Vein endothelial cell (primary cell): ENCODE measurements at places on chromosomes 5 and 9. TPM values are rescaled to one million over a fixed set of nuclear protein-coding genes. Genes with fewer than 3 reads are reported as not detected.

CCDC192 gene
- not detected in 2 replicates for total RNA-seq

NXNL2 gene
- not detected in 2 replicates for total RNA-seq

PCDHA7 gene
- 0.19 and 0.33 TPM in 2 replicates for total RNA-seq

PCDHA9 gene
- under 0.01 TPM in 2 replicates for total RNA-seq

SIT1 gene
- total RNA-seq = not detected in 2 replicates

SELENOP gene
- total RNA-seq = 4.9 and 7.4 TPM in 2 replicates

DOCK2 gene
- 0.86 and 1.3 TPM in 2 replicates for total RNA-seq

ZNF366 gene
- 3.6 and 18.2 TPM in 2 replicates for total RNA-seq

GCNT1 gene
- total RNA-seq = 3.9 and 6.9 TPM in 2 replicates
